Right kidney (tissue), 9 donors: ENCODE measurements at places on chromosomes 1 and 21.

DNA sequence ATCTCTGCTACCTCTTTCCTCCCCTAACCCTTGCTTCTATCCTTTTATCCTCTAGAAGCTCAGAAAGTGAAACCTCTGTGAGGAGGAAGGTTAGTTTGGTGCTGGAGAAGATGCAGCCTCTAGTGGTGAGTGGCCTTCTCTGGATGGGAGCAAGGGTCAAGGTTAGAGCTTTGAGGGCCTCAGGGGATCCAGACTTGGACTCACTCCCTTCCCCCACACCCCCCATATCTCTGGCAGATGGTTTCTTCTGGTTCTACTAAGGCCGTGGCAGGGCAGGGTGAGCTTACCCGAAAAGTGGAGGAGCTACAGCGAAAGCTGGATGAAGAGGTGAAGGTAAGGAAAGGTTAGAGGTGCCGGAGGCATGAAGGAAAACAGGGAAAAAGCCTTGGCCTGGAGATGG is 9.2 kb downstream of the CGN start:
- DNase-seq: no peak

GRCh38 chr1:7785108-7785507 is 1.0 kb downstream of the PER3 start:
- no peak for DNase-seq

- DNase-seq: no peak
Observed at GRCh38 chr1:62327360-62328055, 8.3 kb upstream of the KANK4 start.

DNA sequence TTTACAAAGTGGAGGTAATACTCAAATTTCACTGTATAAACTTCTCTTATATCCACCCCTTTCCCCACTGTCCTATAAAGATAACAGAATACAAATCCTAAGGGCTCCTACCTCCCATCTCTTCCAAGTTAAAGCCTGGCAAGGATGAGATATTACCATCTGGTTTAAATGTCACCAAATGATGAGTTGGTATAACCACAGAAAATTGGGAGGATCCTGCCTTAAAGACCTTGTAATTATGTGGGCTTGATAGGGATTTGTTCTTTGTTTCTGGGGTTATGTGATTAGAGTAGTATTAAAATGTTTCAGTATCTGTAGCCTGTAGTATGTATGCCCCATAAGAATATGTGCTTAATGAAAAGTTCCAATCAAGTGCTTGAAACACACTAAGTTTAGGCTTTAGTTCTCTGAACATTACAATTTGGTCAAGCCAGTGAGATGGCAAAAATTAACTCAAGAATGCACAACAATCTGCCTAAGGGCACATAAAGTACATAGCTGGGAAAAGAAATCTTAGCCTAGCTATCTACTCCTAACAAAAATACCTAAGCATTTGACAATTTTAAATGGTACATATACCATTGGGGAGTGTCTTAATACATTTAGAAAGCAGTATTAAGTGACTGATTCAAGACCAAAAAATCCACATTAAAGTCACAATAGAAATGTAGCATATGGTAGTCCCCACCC is 14.0 kb downstream of the KDM5B start:
- no peak for DNase-seq

GRCh38 chr1:55210990-55211801 is 4.0 kb downstream of the USP24 start:
- no peak for DNase-seq

DNA sequence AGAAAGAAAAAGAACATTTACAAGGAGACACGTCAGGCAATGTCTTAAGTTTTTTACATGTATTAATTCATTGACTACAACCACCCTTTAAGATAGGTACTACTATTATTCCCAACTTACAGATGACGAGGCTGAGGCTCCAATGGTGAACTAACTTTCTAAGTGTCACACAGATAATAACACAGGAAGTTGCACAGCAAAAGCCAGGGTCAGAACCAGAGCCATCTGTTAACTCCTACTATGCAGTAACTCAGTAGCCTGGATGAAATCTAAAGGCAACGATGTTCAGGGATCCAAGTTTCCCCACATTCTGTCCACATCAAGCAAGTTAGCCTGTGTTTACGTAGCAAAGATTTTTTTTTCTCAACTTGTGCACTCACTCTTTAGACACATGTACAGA is 371.7 kb downstream of the PTPRC start:
- no peak for DNase-seq

- peak; percentile 62 for DNase-seq
Observed at GRCh38 chr1:65255035-65255655, 54.2 kb upstream of the DNAJC6 start.

DNA sequence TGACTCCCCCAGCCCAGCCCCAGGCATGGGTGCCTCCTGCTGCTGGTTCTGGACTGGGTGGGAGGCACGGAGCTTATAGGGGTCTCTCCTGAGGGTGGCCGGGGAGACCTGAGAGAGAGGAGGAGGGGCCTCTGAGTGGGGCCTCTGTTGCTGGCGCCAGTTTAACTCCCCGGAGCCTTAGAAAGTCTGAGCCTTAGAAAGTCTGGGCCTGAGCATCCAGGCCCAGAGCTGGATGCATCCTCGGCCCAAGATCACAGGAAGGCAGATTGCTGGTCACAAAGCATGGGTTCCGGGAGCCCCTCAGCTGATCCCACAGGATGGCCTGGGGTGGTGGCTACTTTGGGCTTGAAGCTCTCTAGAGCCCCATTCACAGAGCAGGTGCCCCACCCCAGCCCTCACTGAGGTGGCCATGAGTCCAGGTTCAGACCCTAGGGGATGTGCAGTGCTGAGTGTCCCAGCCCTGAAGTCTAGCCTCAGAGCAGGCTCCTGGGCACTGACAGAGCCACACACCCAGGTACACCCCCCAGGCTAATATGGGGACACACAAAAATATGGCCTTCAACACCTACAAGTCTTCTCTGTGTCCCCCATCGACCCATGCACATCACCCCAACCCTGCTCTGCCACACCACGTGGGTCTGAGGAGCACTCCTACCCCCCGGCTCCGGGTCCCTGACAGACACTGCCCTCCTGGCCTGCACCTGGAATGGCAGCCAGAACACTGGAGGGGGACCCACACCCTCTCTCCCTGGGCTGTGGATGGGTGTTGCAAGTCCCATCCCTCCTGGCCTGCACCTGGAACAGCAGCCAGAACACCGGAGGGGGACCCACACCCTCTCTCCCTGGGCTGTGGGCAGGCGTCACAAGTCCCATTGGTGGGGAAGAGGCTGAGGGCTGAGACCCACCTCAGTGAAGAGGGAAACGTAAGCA is 9.7 kb downstream of the PLA2G2F start:
- no peak for DNase-seq

- DNase-seq: no peak
Observed at GRCh38 chr1:77447669-77448068, 165.8 kb downstream of the AK5 start.

DNA sequence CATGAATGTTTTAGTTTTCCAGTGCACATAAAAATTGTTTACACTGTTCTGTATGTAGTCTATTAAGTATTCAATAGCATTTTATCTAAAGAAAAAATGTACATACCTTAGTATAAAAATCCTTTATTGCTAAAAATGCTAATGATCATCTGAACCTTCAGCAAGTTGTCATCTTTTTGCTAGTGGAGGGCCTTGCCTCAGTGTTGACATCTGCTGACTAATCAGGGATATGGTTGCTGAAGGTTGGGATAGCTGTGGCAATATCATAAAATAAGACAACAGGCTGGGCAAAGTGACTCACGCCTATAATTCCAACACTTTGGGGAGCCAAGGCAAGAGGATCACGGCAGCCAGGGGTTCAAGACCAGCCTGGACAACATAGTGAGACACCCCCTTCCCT is 9.0 kb downstream of the DYNLT5 start:
- no peak for DNase-seq

DNA sequence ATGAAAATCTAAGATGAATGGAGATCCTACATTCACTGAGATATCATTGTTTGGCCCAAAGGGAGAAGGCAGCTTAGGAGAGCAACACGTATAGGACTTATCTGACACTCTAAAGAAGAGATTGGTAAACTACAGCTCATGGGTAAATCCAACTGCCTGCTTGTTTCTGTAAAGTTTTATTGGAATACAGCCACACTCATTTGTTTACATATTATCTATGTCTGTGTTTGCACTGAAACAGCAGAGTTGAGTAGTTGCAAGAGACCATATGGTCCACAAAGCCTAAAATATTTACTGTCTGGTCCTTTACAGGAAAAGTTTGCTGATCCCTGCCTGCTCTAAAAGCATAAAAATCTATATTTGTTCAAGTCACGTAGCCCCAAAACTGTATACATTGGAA is 14.3 kb upstream of the LRRC53 start:
- no peak for DNase-seq
